Calu3 (cell line): ENCODE measurements at places on chromosomes 7 and 10. TPM values are rescaled to one million over a fixed set of nuclear protein-coding genes. Genes with fewer than 3 reads are reported as not detected.
A peak's percentile ranks its signal among the peaks of the same experiment; 100 is the strongest.

The MTURN gene
- 6.4 and 6.5 TPM in 2 replicates for total RNA-seq

The CBLL1 gene
- total RNA-seq = 23.9 and 25.3 TPM in 2 replicates

The VPS37D gene
- 0.94 and 1.3 TPM in 2 replicates for total RNA-seq

The JAKMIP3 gene
- total RNA-seq = 0.05 TPM in 2 replicates

The UPK3BL1 gene
- 22.0 and 22.5 TPM in 2 replicates for total RNA-seq

The ELFN1 gene
- total RNA-seq = 0.27 TPM in 1 of 2 replicates, not detected in the other

The LRRTM3 gene
- total RNA-seq = not detected in 2 replicates

The ABCC2 gene
- total RNA-seq = 1.2 and 1.8 TPM in 2 replicates

The COX19 gene
- 37.4 and 39.1 TPM in 2 replicates for total RNA-seq

The GPR141 gene
- total RNA-seq = not detected in 2 replicates

DNA sequence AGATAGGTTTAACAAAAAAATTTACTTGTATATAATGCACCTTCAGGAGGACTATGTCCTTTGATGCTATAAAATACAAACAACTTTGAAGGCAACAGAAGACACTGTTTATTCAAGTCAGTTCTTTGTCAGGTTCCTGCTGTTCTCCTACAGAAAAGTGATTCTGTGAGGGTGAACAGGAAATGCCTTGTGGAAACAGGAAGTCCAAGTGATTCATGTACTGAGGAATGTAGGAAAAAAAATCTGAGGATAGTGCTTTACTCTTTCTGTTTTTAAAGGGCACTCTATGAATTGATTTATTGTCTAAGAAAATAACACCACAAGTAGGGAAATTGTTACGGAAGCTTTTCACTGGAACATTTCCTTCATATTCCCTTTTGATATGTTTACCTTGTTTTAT, 171.9 kb downstream of the HDAC9 start:
- DNase-seq = peak; percentile 7

GRCh38 chr10:80205477-80206276, at the start of gene ANXA11:
Gene ANXA11 (minus strand): TSS chr10:80205537. CDS start chr10:80172861, 32,676 bp downstream.
- peak; percentile 92 for DNase-seq

GRCh38 chr10:62511238-62511637, 137.1 kb downstream of the ZNF365 start:
- DNase-seq = no peak

DNA sequence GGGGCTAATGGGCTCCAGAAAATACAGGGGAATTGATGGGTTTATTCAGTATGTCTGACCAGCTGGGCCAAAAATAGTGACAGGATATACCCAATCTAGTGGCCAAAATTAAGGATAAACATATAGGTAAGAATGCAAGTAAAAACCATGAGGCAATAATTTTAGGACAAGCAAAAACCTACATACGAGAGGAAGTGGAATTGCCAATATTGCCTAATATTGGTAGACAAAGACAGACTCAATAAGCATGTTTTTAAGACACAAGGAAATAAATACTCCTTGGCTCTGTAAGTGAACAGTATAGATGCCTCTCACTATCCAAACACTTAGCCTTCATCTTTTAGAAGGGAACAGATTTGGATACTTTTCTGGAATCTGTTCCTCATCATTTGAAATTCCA, 51.0 kb downstream of the ATXN7L1 start:
- no peak for DNase-seq

DNA sequence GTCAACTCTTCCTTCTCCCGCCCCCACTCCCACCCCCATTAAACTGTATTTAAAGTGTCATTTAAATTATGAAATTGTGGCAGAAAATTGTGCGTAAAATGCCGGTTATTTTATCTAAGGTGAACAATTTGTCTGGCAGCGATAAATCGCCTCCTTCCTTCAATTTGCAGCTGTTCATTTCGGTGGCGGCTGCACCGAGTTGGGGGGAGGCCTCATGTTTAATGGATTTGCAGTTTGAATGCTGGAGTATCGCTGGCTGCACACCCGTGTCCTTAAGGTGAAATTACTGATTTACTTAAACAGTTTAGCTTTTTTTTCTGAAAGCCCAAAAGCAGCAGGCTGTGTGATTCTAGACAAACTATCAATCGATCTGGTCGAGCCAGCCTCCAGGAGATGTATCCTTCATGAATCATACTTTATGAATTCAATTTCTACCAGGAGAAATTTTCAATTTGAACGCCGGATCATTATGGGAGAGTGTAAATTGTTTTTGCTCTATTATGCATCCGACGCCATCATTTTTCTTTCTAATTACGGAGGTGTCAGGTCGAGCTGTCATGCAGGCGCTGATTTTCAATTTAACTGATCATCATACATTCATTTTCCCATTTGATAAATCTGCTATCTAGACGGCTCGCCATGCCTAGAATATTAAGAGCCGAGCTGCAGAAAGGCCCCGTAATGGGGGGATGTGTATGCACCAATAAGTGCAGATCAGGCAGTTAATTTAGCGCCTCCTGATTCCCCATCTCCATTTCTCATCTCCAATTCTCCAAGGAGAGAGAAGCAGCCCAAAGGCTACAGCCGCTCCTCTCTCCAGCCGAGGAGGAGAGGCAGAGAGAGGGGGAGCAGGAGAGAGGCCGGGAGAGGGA, 6.5 kb downstream of the UNCX start:
- DNase-seq = no peak

DNA sequence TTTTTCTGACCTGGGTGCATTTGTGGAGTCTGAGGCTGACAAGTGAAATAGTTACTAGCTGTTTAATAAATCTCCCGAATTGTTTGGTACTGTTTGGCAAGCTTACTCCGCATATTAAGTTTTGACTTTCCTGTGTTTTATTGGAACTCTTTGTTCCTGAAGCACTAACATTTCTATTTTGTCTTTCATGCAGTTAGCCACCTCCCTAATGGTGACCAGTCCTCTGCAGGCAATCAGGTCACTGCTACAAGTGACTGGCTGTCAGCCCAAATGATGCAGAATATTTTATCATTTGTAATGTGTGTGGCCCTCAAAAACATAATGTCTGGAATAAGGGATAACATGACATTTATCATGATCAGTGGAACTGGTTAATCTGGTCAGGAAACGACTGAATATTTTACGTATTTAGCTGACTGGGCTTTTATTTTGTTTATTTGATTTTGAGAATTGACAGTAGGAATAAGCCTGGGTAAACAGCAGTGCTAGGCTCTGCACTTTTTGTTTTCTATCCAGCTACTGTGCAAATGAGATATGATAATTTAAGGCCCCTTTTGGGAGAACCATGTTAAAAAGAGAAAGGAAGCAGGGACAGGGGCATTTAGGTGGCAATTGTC, 82.9 kb downstream of the ST7 start:
- no peak for DNase-seq

- DNase-seq = no peak
Observed at GRCh38 chr10:4672201-4672600, 153.8 kb upstream of the AKR1E2 start.

DNA sequence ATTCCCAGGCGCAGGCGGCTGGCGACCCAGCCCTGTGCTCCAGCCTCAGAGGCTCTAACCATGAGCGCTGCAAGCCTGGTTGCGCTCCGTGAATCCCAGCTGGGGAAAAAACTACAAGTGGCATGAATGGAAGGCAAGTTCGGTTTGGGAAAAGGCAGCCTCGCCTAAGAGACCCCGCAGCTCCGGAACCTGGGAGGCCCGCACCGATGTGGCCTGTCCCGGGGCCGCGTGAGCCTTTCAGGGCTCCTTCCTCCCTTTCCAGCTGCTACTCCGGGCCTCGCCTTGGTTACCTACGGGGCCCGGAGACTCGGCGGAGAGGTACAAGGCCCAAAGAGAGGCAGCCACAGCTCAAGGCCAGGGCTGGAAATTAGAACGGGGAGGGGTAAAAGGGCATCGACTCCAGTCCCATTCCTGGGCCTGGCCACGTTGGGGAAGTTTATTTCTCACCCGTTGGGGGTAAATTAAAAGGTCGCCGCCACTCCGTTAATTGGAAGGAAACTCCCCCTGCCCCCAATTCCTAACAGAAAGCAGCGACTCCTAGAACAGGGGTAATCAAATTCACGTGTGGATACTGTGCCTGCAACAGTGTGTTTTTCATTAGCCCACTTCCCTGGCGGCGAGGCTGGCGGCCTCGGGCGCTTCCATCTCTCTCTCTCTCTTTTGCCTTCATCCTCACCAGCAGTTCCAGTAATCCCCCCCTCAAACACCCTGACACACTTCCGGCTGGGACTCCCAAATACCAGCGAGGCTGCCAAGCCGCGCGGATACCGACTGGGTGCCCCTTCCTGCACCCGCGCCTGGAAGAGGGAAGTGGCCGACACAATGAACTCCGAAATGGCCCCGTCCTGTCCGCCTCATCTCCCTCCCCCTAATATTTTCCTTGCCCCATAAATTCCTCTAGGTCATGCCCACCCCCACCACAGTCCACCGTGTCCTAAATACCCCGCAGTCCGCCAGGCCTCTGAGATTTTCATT, 1.5 kb upstream of the HOXA9 start:
- no peak for DNase-seq

DNA sequence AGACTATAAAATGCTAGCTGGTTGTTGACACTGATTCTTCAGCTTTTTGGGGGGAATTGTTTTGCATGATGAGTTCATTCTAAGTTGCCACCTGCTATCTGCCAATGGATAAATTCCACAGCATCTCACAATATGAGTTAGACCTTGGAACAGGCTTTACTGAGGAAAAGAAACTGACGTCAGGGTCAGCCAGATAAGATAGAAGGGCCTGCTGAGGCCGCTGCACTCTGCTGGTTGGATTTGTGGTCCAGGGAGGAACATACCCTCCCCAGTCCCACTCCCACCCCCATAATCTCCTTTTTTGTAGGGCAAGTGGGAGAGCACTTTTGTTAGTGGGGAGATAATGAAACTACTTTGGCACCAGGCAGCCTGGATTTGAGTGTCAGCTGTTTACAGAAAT, 110.6 kb upstream of the PRR15 start:
- DNase-seq = no peak

DNA sequence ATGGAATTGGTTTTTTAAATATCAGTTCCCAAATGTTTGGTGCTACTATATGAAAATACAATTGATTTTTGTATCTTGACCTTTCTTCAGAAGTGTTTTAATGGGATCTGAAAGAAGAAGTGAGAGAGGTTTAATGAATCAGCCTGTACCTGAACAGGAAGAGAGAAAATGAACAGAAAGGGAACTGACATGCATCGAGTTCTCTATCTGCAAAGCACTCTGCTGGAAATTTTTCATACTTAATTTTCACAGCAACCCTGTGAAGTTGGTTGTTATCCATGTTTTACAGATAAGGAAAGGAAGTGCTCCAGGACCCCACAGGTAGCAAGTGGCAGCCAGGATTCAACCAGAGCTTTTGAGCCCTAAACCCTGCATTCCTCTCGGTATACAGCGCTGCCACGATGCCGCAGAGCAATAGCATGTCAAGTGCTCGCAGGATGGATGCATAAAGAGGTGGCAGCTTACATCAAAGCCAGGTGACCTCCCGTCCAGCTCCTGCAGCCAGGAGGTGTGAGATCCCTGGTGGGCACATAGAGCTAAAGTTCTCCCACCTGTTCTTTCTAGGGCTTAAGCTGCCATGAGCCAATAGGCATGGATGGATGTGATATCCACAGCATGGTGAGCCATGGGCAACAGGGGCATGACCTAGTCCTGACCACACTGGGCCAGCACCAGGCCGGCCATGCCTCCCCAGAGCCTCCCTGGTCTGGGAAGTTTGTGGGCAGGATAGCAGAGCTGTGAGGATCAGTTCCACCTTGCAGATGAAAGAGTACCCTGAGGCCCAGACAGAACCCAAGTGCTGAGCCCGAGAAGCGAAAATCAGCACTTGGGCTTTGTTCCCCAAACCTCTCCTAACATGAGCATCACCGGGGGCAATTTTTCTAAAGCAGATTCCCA, 57.2 kb downstream of the CALML3 start:
- no peak for DNase-seq

GRCh38 chr7:4836206-4836661, 25.6 kb downstream of the PAPOLB start:
- DNase-seq = no peak

- DNase-seq = peak; percentile 20
Observed at GRCh38 chr7:4612939-4613841, 68.9 kb upstream of the FOXK1 start.

GRCh38 chr7:131244259-131244852, 83.3 kb upstream of the MKLN1 start:
- peak; percentile 44 for DNase-seq

DNA sequence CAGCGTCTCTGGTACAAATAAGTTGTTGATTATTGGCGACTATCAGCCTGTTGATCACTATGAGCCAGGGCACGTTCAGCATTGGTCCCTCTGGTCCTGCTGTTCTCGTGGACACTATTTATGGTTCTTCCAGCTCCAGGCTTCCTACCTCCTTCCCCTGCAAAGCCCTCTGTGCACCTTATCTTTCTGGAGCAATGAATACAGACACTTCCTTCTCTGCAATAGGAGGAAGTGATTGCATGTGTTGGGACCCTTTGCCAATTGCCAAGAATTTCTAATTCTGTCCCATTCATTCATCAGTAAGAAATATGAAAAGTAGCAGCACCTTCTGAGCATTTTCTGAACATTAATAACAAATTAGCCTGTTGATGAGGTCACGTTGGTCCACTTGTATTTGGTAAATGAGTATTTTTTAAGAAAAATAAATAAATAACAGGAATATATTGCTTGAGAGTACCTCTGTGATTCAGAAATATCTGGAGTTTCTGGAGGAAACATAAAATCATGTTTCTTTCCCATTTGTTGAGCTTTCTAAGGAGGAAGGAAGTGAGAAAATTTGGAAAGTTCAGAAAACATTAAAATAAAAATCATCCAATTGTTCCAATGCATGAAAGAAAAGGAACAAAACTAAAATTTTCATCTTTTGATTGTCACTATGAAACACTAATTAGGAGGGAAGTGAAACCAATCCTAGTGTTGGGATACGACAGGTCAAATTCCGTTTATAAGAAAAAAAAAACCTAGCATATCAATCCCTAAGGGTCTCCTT, 259.1 kb upstream of the KLF6 start:
- no peak for DNase-seq

GRCh38 chr10:14146025-14146424, 184.7 kb downstream of the FRMD4A start:
- DNase-seq = no peak

- no peak for DNase-seq
Observed at GRCh38 chr7:116317907-116318306, 107.6 kb downstream of the TES start.

- no peak for DNase-seq
Observed at GRCh38 chr7:107398161-107398560, 71.7 kb upstream of the GPR22 start.

GRCh38 chr10:2899246-2899951, 167.9 kb upstream of the PFKP start:
- no peak for DNase-seq

DNA sequence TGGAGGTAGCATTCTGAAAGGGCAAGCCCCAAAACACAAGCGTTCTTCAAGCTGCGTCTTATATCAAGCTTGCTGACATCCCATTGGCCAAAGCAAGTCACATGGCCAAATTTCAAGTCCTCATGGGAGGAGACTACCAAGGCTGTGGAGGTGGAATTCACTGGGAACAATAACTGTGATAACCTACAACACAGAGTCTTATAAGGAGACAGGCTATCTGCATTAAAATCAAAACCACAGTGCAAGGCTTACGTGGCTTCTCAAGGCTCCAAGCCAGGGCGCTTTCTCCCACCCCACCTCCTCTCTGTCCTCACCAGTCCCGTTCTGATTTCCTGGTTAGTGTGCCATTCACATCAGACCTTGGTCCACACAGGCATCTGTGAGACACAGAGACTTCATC, 39.4 kb downstream of the ADRB1 start:
- peak; percentile 60 for DNase-seq
